ENCODE measurements at places on chromosomes 6 and 20.

DNA sequence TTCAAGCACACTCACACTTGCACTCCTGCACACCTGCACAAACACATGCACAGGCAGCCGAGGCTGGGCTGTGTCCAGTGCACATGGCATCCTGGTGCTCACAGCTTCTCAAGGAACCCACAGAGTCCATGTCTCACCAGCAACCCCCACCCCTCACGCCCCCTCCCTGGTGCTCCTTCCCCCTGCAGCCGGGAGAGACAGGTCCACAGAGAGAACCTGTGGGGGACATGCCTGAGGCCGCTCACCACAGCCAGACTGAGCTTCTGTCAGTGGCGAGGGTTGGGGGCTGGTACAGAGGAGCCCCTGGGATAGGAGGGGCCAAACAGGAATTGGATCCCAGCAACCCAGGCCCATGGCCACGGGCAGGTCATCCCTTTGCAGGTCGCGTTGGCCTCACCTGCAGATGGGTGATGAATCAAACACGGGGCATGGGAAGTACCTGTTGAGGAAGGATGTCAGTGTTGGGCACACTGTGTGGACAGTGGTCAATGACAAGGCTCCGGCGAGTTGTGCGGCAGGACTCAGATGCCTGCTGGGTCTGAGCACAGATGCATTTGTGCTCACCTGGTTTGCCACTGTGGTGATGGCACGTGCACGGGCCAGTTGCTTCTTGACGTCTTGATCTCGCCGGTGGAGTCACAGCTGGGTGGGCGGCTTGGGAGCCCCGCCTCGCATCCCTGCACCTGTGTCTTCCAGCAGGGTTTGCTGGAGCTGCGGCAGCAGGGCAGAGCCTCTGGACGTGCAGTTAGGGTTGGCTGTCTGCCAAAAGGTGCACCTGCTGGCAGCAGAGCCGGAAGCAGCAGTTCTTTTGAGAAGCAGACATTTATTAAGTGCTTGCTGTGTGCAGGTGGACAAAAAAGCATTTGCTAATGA is 113.0 kb downstream of the ERMARD start:
- no peaks in the 10 kb centered on the region for H3K36me3 ChIP-seq
- no peak for DNase-seq
- no peak overlapping the region for H3K4me3 ChIP-seq
- H3K4me1 ChIP-seq, result no peaks in the 10 kb centered on the region

DNA sequence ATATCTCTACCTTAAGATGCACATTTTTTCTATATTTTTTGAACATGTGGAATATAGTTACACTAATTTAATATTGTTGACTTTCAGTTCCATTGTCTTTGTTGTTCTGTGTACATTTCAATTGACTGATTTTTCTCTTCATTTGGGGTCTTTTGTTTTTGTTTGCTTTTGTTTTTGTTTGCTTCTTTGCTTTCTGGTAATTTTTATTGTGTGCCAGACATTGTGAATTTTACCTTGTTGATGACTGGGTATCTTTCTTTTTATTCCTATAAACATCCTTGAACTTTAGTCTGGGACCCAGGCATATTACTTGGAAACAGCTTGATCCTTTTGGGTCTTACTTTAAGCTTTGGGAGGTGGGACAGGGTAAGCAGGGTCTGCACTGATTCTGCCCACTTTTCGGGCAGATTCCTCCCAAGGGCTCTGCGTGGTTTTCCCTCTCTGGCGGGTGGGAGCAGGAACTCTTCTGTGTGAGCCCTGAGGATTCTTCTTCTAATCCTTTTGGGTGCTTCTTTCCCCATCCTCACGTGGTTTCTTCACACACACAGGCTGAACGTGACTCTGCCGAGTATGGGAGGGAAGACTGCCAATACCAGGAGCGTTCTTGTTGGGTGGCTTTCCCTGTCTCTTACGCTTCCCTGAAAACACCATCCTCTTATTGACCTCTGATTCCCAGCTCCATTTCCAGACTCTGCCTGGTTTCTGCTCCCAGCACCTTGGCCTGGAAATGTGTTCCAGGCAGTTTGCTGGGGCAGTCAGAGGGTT is 200.5 kb downstream of the ARID1B start:
- H3K36me3 ChIP-seq, result no peaks in the 10 kb centered on the region
- H3K4me1 ChIP-seq, result peaks cover 2% of the 10 kb centered on the region
- H3K4me3 ChIP-seq, result no peak overlapping the region
- no peaks in the 10 kb centered on the region for H3K27me3 ChIP-seq

GRCh38 chr6:33118525-33119123 is 42.8 kb downstream of the HLA-DPB1 start:
- peak; percentile 66 for DNase-seq
- no peak overlapping the region for H3K4me3 ChIP-seq
- H3K27me3 ChIP-seq, result peaks cover 25% of the 10 kb centered on the region
- no peak overlapping the region for H3K27ac ChIP-seq
- no peaks in the 10 kb centered on the region for H3K36me3 ChIP-seq

DNA sequence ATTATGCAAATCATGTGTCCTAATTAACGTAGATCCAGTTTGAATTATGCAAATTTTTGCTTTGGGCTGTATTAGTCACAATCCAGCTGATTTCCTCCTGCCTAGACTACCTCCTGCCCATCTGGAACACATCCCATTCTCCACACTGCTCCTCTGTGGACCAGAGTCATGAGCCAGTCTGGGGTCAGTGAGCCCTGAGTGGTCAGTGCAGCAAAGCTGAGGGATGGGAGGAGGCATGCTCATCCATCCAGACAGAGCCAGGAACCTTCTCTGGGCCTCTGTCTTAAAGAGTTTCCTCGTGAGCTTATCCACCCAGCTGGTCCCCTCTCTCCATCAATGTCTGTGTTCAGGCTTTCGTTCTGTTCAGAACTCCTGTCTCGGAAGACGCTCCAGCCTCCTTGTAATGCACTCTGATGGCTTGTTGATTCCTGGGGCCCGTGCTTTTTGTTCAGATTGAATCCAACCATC is 747.8 kb downstream of the PTPRT start:
- no peaks in the 10 kb centered on the region for H3K4me1 ChIP-seq
- DNase-seq, result no peak
- H3K36me3 ChIP-seq, result no peaks in the 10 kb centered on the region
- no peak overlapping the region for H3K4me3 ChIP-seq

GRCh38 chr6:95572098-95572497 is 5.2 kb upstream of the MANEA start:
- H3K27ac ChIP-seq, result no peak overlapping the region
- H3K27me3 ChIP-seq, result no peaks in the 10 kb centered on the region
- peaks cover 2% of the 10 kb centered on the region for H3K4me1 ChIP-seq
- H3K36me3 ChIP-seq, result no peaks in the 10 kb centered on the region
- no peak for DNase-seq

GRCh38 chr20:38170826-38171674 is 6.0 kb upstream of the TGM2 start:
- H3K27ac ChIP-seq, result peak overlapping the region; percentile 35
- no peaks in the 10 kb centered on the region for H3K27me3 ChIP-seq
- peaks cover 39% of the 10 kb centered on the region for H3K4me1 ChIP-seq
- H3K4me3 ChIP-seq, result no peak overlapping the region
- H3K36me3 ChIP-seq, result no peaks in the 10 kb centered on the region

DNA sequence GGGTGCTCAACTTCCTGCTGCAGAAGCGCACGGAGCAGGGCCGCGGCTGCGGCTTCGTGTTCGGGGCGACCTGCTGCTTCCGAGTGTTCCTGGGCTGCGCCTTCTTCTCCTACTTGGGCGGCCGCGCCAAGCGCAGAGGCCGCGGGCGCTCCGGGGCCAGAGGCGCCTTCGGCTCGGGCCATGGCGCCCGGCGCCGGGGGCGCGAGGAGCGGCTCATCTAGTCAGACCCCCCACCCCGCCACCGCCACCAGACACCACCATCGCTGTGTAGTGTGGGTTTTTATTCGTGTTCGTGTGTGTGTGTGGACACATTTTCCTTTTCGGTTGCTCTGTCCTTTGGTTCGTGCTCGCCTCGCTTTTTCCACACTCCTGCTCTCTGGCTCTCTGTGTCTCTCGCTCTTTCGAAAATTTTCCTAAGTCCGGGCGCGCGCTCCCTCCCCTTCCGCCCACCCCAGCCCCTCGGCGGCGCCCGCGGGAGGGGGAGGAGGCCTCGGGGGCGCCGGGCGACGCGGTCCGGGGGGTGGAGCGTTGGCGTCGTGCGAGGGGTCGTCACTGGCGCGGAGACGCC is 38.1 kb downstream of the GNAS start:
- H3K27ac ChIP-seq, result peak overlapping the region; percentile 59
- H3K4me1 ChIP-seq, result peaks cover 7% of the 10 kb centered on the region
- DNase-seq, result peak; percentile 84

DNA sequence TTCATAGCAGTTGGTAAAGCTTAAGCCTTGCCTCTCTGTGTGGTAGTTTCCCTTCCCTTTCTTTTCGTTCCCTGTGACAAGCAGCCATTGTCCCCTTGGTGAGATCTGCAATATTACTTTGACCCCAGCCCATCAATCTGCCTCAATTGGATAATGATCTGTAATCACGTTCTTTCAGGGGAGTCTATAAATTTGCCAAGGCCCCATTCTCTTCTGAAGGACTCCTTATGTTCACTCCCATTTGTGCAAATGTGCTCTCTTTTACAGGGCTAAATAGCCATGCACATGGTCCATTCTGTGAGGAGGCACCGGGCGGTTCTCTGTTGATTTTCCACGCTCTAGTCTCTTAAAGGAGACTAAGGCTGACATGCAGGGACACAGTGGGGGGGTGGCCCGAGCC is 660.4 kb upstream of the SLC35B3 start:
- H3K27ac ChIP-seq, result no peak overlapping the region
- no peaks in the 10 kb centered on the region for H3K27me3 ChIP-seq

DNA sequence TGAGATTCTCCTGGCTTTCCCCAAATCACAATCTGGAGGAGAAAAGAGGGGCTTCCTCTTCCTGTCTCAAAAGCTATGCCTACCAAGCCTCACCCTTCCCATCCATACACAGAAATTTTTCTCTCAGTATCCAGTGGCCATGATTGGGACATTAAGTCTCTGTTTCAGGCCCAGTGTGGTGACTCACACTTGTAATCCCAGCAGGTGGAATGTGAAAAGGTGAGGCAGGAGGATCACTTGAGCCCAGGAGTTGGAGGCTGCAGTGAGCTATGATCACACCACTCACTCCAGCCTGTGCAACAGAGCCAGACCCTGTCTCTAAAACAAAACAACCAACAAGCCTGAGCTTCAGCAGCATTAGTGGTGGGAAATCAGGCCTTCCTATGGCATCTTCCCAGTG is 210.0 kb downstream of the OGFRL1 start:
- no peaks in the 10 kb centered on the region for H3K4me1 ChIP-seq
- no peaks in the 10 kb centered on the region for H3K27me3 ChIP-seq
- no peak overlapping the region for H3K27ac ChIP-seq
- DNase-seq, result no peak
- H3K36me3 ChIP-seq, result no peaks in the 10 kb centered on the region

GRCh38 chr6:125904871-125905270 is 51.7 kb upstream of the HINT3 start:
- no peak for DNase-seq
- no peak overlapping the region for H3K27ac ChIP-seq
- no peaks in the 10 kb centered on the region for H3K4me1 ChIP-seq
- H3K4me3 ChIP-seq, result no peak overlapping the region

DNA sequence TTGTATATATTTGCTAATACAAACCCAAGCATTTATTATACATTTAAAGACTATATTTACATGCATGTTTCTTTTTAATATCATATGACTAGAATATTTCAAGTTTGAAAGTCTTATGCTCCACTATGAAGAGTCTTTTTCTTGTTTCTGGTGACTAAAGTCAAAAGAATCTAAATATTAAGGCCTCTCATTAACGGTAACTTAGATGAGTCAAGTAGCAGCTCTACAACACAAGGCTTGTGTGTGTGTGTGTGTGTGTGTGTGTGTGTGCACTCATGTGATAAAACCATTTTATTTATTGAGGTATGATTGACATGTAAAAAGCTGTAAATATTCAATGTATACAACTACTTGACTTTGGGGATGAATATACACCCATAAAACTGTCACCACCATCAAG is 275.6 kb downstream of the TFAP2B start:
- no peaks in the 10 kb centered on the region for H3K27me3 ChIP-seq
- H3K36me3 ChIP-seq, result no peaks in the 10 kb centered on the region
- no peak for DNase-seq
- no peak overlapping the region for H3K27ac ChIP-seq

DNA sequence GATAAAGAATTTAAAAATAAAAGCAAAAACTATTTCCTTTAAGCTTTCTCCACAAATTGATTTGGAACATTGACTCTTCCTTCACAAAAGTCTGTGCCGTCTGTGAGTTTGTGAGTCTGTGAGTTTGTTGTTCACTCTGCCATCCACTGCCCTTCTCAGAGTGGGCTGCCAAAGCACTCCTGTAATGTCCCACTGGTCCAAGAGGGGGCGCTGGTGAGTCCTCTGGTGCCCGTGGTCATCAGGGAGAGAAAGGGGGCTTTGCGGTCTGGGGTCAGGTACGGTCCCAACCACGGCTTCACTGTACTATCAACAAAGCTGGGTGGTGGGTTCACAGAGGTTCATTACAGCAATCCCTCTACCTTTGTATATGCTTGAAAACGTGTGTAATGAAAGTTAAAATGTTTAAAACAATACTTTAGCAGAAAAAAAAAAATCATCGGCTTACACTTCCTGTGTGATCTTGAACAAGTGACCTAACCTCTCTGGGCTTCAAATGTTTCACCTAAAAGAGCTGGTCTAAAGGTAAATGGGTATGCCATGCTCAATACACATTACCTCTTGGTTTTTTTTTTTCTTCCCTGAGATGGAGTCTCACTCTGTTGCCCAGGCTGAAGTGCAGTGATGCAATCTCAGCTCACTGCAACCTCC is 5.6 kb upstream of the ANKRD60 start:
- H3K27ac ChIP-seq, result no peak overlapping the region
- H3K27me3 ChIP-seq, result peaks cover 5% of the 10 kb centered on the region
- peaks cover 4% of the 10 kb centered on the region for H3K36me3 ChIP-seq
- no peak for DNase-seq
- H3K4me1 ChIP-seq, result peaks cover 8% of the 10 kb centered on the region

GRCh38 chr6:35683267-35683666 is 5.4 kb downstream of the FKBP5 start:
- H3K27me3 ChIP-seq, result no peaks in the 10 kb centered on the region
- H3K27ac ChIP-seq, result no peak overlapping the region
- no peak for DNase-seq
- H3K36me3 ChIP-seq, result no peaks in the 10 kb centered on the region
- no peak overlapping the region for H3K4me3 ChIP-seq

GRCh38 chr6:36929607-36930006 is 24.9 kb upstream of the PI16 start:
- peaks cover 12% of the 10 kb centered on the region for H3K4me1 ChIP-seq
- DNase-seq, result peak; percentile 79
- no peaks in the 10 kb centered on the region for H3K27me3 ChIP-seq
- H3K27ac ChIP-seq, result no peak overlapping the region

DNA sequence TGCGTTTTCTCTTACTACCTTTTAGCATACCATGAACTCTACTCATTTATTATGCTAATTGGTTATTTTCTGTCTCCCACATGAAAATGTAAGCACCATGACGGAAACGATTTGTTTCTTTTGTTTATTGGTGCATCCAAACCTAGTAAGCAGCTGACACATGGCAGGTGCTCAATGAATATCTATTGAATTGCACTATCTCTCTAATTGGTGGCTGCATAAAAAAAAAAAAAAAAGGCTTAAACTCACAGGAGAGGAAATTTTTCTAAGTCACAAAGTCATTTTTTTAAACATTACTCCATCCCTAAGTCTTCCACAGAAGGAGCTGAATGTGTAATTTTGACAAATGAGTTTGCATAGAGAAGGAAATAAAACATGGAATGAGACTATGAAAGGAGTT is 608.4 kb downstream of the PTPRT start:
- no peak overlapping the region for H3K27ac ChIP-seq
- no peak for DNase-seq
- H3K27me3 ChIP-seq, result no peaks in the 10 kb centered on the region
- H3K4me3 ChIP-seq, result no peak overlapping the region
- no peaks in the 10 kb centered on the region for H3K36me3 ChIP-seq

GRCh38 chr20:33833333-33833732 is 22.2 kb downstream of the CHMP4B start:
- peaks cover 5% of the 10 kb centered on the region for H3K4me1 ChIP-seq
- no peak overlapping the region for H3K27ac ChIP-seq
- no peaks in the 10 kb centered on the region for H3K27me3 ChIP-seq
- peaks cover 4% of the 10 kb centered on the region for H3K36me3 ChIP-seq
- H3K4me3 ChIP-seq, result no peak overlapping the region
